Right lung (tissue), 10 donors: ENCODE measurements at places on chromosomes 13 and 19. TPM values are rescaled to one million over a fixed set of nuclear protein-coding genes. Genes with fewer than 3 reads are reported as not detected.

GRCh38 chr19:44738603-44739558, 9.6 kb upstream of the BCL3 start:
- no peak for DNase-seq

Gene PCP2
- polyA plus RNA-seq, result 1.0 TPM

DNA sequence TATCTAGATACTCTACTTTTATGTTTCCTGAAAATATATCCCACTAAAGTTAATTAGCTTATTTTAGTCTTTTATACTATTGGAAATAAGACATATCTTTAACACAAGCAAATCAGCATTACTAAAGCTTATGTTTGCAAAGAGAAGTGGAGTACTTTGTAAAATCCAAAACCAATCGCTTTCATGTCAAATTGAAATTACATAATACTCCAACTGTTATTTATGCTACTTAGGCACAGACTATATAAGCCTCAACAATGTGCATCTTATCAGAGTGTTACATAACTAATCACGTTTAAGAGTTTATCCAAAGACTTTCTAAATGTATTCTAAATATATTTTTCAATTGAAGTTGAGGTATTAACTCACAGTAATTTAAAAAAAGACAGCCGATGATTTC, 200.0 kb downstream of the PCDH20 start:
- peak; percentile 8 for DNase-seq

Gene NXNL1
- not detected for polyA plus RNA-seq

DNA sequence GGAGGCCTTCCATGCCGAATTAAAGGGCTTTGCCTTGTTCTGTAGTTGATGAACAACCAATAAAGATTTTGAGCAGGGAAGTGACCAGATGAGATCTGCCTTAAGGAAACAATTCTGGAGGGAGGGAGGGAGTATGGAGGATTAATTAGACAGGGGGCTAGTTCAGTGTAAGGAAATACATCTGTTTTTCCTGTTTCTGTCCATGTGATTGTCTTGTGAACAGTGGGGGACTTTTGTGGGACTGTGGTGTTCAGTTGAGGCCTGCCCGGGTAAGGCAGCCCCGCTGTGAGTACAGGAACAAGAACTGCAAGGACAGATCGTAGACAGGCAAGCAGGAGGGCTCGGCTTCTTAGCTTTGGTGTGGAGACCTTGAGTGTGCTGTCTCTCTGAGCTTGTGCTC, 59.0 kb downstream of the DGKH start:
- DNase-seq, result no peak

DNA sequence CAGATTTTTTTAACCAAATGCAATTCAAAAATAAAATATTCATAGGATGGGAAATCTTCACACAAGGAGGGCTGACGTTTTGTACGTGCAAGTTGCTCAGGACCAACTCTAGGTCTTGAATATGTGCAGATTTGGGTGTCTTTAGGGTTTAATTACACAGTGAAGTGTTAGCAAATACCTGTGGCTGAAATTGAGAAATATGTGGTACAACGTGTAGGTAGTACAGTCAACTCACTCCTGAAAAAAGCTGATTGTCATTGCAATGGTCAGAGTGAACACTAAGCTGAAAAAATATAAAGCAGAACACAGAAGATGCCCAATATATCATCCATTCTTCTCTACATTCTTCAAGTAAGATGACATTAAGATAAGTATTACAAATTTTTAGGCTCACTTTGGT, 314.3 kb downstream of the SLITRK1 start:
- DNase-seq, result no peak

DNA sequence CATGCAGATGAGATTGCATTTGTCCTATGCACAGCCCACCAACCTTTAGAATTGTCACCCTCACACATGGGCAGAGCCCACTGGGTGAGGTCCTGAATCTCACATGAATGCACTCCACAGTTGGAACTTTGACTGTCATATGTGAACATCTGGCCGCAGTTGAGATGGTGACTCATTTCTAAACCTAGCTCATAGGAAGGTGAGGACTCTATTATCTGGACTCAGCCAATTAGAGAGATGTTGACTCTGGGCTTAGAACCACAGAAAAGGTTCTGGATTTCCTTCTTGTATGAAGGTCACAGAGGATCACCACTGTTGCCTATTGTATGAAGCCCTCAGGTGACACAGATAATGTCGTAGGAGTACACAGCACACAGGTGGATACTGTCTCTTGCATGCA, 25.6 kb upstream of the ZNF681 start:
- no peak for DNase-seq

GRCh38 chr13:59236944-59237343, 926.8 kb downstream of the DIAPH3 start:
- DNase-seq, result no peak

Gene KCNN4
- 1.6 TPM for polyA plus RNA-seq

DNA sequence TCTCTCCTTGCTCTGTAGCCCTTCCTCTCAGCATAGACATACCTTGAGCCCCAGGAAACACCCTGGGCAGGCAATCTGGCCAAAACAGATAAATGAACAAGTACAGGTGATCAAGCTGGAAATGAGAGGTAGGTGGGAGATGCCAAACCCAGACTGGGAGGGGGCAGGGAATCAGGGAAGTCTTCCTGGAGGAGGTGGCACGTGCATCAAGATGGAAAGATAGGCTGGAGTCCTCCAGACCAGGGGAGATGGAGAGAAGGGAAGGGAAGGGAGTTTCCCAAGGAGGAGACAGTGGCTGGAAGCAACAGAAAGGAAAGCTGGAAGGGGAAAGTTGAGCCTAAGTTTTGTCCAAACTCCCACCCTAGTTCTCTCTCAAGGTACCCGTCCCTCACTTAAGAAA, 1.7 kb upstream of the MUC16 start:
- no peak for DNase-seq

DNA sequence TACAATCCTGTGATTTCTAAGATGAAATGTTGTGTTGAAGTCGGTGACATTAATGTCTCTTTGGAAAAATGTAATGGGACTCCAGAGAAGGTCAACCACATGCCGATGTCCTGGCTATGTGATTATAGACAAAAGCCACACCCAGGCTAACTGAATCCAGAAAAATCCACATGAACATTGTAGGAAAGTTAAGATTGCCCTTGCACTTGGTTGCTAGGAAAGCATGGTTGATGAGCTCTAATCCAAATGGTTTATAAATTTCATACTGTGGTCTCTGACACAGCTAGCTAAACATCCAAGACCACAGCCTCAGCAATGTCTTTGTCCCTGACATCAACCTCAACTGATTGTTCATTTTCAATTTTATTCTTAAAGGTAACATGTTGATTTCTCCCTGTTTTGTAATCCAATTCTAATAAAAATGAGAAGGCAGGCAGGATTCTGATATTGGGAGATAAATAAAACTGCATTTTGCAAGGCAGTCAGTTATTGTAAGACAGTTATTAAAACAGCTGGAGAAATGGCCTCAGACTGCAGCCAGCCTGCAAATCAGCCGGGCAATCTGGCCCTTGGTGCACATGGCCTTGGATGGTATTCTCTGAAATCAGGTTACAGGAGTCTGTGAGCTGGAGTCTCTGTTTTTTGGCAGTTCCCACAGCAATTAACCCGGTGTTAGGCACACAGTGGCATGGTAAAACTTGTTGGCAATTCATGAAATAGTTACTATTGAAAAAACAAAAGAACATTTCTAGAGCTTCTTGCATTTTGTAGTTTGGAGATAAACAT, 93.9 kb downstream of the STARD13 start:
- no peak for DNase-seq

GRCh38 chr19:30224689-30225606, 147.2 kb upstream of the ZNF536 start:
- no peak for DNase-seq

Gene LRP3
- polyA plus RNA-seq, result 25.5 TPM

DNA sequence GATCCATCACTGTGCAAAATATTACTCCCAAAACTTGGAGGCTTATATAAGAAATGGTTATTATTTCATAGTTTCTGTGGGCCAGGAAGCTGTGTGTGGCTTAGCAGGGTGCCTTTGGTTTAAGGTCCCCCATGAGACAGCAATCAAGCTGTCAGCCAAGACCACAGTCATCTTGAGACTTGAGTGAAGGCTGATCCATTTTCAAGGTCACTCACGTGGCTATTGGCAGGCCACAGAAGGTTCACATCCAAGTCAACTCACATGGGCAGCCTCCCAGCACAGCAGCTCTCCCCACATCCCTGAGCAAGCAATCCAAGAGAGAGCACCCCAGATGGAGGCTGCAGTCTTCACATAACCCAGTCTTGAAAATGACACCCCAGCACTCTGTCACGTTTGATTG, 537.4 kb downstream of the MYO16 start:
- no peak for DNase-seq

DNA sequence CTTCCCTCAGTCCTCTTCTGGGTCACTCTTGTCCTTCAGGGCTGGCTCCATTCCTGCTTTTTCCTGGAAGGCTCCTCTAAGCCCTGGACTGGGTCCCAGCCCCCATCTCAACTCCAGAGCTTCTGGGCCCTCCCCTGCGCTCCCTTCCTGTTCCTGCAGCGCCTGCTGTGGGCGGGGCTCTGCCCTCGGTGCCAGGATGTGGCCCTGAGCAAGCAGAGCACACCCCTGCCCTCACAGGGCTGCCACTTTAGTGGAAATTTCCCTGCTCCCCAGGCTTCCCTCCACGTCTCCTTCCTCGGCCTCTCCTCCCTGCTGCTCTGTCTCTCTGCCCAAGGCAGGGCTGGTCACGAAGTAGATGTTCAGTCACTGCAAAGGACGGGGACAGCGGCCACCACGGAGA, 28.8 kb downstream of the DPF1 start:
- no peak for DNase-seq

Gene KANK2
- 218 TPM for polyA plus RNA-seq

DNA sequence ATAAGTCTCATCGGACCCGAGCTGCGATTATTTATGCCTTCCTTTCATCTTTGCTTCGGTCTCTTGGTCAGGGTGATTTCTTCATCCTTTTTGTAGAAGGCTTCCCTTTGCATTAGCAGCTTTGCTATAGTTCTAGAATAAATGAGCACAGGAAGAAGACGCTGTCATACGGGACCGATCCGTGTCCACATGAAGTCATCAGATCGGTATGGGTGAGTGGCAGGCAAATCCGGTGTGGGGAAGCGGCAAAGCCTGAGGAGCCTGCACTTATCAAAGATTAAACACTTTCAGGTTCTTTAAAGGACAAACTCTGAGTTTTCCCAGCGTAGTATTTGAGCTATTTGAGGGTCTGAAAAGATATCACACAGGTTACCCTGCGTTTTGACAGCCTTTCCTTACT, 119.3 kb downstream of the IRS2 start:
- DNase-seq, result no peak

Gene PDX1
- polyA plus RNA-seq, result not detected

GRCh38 chr19:51461723-51462161, 3.5 kb upstream of the SIGLEC8 start:
- DNase-seq, result no peak

Gene SIRT6
- 29.9 TPM for polyA plus RNA-seq

DNA sequence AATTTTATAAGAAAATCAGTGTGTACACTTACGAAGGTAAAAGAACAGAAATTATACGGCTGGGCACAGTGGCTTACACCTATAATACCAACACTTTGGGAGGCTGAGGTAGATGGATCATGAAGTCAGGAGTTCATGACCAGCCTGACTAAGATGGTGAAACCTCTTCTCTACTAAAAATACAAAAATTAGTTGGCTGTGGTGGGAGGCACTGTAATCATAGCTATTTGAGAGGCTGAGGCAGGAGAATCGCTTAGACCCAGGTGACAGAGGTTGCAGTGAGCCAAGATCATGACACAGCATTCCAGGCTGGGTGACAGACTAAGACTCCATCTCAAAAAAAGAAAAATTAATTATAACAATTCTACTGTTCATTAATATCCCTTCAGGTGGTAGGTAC, 151.9 kb downstream of the ZNF737 start:
- no peak for DNase-seq

Gene SOHLH2
- 1.9 TPM for polyA plus RNA-seq

GRCh38 chr13:81487151-81487550, 1146.2 kb upstream of the SPRY2 start:
- no peak for DNase-seq

GRCh38 chr19:57537953-57538547, 10.9 kb downstream of the ZNF549 start:
- no peak for DNase-seq

DNA sequence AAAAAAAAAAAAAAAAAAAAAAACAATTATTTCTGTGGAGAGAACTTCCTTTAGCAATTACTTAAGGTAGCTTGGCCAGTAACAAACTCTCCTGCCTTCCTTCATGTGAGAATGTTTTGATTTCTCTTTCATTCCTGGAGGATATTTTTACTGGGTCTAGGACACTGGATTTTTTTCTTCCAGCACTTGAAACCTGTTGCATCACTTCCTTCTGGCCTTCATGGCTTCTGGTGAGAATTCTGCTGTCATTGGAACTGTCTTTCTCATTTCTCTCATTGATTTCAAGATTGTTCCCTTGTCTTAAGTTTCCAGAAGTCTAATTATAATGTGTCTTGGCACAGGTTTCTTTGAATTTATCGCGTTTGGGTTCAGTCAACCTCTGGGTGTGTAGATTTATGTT, 19.3 kb upstream of the RAB20 start:
- DNase-seq, result no peak

DNA sequence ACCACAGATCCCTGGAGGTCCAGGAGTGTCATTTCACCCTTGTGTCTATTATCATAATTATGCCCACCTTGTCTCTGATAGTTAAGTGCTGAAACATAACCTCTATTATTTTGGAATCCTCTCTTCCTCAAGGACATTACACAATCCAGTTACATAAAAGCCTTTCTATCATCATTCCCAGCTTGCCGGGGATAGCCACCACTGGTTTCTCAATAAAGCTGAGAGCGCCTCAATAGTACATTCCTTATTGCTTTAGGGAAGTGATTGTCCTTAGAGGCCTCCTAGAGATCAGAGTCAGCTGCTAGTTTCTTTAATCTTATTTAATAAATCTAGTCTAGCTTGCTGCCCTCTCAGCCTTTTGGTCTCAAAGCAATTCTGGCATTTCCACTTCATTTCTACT, 490.0 kb upstream of the ATXN8OS start:
- no peak for DNase-seq

GRCh38 chr13:86476656-86477055, 677.4 kb upstream of the SLITRK6 start:
- no peak for DNase-seq

DNA sequence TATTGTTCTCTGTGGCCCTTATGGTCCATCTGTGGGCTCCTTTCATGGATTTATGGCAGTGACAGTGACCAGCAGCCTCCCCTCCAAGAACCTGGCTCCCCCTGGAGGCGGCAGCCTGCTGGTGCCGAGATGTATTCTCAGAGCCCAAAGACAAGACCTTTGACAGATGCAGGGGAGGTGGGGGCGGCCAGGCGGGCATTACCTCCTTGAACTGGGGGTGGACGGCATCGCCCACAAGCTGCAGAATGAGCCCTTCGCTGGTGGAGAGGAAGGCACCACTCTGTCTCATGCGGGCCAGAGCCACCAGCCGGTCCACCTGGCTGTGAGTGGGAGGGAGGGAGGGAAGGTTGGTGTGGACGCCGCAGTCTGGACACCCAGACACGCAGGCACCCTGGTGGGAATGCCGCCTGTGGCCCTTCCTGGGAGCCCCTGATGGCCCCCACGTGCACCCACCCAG, 6.6 kb downstream of the ISOC2 start:
- DNase-seq, result no peak

Gene CATSPERD
- polyA plus RNA-seq, result 1.8 TPM

Gene PRODH2
- 1.0 TPM for polyA plus RNA-seq
